ENCODE measurements at places on chromosomes 2 and 18.

GRCh38 chr18:46716336-46716735, 40.5 kb downstream of the ST8SIA5 start:
- no peak for DNase-seq

DNA sequence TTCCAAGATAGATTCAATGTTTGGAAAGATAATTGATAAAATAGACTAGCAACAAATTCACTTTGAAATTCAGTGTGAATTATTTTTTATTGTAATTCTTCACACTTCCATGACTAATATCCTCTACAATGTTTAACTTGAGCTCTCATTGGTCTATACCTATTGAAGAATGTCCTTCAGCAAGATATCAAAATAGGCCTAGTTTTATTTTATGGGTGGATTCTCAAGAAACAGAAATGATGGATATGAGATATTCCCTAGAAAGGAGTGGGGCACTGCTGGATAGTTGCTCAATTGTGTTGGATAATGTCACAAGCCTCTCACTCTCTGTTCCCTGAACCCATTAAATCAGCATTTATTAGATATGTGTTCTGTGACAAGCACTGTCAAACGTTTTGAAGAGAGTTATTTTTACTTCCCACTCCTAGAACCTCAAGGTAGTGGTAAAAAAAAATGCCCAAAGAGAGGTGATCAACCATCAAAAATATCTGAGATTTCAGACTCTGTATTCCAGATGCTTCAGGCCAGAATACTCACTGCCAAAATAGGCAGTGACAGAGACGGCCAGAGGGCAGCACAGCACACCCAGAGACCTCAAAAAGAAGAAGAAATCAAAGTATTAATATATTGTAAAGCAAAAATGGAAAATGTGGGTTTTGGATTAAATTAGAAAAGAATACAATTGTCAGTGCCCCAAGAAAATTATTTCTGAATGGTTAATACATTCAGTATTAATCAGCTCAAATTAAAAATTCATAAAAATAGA, 87.5 kb downstream of the TRIB2 start:
- DNase-seq = peak; percentile 26

DNA sequence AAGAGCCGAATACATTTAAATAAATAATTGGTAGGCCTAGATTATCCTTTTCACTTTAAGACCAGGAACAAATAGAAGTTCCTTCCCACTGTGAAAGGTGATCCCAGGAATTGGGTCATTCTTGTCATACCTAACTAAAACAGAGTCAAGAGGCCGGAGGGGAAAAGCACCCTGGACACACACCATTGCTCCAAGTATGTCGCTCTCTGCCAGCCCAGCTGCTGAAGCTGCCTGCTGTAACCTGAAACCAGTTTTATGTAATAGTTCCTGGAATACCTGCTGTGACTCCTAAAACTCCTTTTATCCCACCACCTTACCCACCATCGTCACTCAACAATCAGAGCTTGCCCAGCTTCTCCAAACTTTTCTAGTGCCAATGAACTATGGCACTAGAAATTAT, 217.1 kb downstream of the PTPRM start:
- no peak for DNase-seq

GRCh38 chr2:120787111-120787821, 51.6 kb downstream of the GLI2 start:
- no peak for DNase-seq

GRCh38 chr2:168740360-168740759, 62.1 kb upstream of the NOSTRIN start:
- DNase-seq = peak; percentile 8

GRCh38 chr2:236828820-236829219, 256.9 kb upstream of the COPS8 start:
- no peak for DNase-seq

DNA sequence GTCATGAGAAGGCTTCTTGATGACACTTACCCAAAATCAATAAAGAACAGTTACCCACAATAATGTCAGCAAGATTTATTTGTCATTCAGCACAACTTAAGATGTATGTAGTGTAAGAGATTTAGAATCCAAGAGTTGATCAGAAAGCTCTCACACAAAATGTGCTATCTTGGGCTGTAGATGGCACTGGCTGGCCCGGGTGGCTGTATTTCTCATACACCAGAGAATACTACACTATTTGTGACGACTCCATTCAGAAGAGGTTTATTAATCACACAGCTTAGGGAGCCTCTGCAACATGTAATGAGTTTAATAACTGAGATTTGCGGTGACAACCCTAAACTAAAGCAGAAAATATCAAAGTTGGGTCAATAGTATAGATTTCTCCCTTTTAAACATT, 530.4 kb upstream of the KLHL29 start:
- DNase-seq = no peak

DNA sequence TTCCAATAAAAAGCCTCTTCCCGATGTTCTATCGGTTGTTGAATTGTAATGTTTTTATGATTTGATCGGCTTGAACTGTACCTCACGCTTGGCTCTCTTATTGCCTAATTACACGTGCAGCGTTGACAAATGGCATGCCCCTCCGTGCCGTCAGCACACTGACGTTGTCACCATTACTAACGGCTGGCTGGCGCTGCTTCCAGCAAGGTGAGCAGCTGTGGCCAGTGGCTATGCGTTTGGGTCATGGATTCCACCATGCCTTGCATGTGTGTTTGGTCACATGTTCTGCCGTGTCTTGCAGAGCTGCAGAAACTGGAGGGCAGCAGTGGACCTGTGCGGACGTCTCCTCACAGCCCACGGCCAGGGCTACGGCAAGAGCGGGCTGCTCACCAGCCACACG, 42.1 kb downstream of the TRAPPC12 start:
- DNase-seq = no peak

GRCh38 chr2:159706385-159706980, 5.8 kb upstream of the MARCHF7 start:
- DNase-seq = no peak

DNA sequence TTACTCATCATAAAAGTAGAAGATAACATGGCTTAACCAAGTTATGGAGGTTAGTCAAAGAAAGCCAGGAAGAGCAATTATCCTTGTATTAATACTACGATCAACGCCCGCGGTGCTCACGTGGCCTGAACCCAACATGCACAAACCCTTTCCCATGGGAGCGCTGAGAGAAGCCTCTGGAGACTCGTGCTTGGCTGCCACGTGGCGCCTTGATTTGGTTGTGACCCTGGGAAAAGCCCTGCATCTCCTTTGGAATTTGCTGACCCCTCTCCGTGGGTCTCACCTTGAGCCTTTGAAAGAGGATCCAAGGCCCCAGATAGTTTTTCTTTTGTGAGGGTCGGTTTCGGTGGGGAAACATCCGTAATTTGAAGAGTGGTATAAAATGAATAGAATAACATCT, 255.6 kb downstream of the DCDC2C start:
- no peak for DNase-seq

DNA sequence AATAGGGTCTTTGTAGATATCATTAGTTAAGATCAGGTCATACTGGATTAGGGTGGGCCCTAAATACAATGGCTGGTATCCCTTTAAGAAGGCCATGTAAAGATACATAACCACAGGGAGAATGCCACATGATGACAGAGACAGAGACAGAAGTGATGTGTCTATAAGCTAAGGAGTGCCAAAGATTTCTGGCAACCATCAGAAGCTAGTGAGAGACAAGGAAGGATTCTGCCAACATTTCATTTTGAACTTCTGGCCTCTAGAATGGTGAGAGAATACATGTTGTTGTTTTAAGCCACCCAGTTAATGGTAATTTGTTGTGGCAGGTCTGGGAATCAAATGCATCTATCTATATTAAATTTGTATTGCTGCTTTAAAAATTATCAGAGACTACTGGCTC, 185.5 kb upstream of the CYRIA start:
- DNase-seq = no peak

DNA sequence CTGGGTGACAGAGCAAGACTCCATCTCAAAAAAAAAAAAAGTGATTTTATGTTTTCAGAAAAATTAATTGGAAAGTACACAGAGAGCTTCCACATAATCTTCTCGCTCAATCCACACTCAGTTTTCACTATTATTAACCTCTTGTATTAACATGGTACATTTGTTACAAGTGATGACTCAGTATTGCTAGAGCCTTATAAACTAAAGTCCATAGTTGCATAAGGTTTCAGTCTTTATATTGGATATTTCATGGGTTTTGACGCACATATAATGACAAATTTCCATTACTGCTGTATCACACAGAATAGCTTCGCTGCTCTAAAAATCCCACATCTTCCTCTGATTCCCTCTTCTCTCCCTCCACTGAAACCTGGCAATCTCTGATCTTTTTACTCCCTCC, 603.5 kb downstream of the XIRP2 start:
- no peak for DNase-seq

- no peak for DNase-seq
These were observed 72.7 kb upstream of the FAM136A start for GRCh38 chr2:70374616-70375015.

- no peak for DNase-seq
These were observed 57.5 kb upstream of the FN1 start for GRCh38 chr2:215493376-215493775.

DNA sequence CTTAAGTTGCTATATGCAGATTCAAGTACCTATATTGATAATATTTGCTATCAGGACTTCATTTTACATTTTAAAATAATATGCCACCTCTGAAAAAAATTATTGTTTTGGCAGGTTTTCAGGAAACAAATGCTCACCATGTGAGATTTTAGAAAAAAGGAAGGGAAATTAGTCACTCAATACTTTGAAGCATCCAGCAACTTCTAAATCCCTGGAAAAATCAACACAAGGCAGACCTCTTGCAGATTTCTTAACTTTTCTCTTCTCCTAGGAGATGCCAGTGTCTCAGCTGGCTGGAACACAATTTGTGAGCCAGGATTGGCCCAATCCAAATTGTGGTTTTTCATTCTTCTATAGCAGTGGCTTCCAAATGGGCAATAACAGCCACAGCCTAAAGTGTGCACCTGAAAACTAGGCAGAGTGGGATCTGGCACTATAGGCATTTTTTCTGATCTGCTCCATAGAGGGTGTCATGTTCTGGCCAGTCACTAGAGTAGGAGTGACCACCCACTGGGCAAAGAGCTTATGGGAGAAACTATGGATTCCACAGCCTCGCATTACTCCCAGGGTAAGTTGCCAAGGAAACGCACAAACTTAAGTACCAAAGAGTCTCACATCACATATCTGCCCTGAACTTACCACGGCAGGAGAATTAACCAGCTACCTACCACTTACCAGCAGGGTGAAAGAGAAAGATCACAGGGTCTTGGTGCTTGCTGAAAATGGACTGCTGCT, 28.1 kb upstream of the THOC1 start:
- no peak for DNase-seq

DNA sequence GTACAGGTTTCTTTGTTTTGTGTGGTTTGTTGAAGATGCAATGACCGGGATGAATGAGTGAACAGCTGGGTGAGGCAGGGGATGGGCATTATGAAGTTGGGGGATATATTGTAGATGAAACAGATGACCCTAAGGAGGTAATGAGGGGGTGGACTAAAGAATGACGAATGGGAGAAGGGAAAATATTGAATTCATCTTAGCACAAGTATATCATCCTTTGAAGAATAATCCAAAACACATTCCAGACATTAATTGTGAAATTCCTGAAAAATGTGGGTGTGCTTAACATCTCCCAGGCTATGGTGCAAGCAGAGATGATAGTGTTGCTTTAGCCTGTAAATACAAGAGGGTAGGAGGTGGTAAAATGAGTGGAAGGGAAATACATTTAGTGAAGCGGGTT, 5.8 kb downstream of the CRIM1 start:
- DNase-seq = peak; percentile 68

DNA sequence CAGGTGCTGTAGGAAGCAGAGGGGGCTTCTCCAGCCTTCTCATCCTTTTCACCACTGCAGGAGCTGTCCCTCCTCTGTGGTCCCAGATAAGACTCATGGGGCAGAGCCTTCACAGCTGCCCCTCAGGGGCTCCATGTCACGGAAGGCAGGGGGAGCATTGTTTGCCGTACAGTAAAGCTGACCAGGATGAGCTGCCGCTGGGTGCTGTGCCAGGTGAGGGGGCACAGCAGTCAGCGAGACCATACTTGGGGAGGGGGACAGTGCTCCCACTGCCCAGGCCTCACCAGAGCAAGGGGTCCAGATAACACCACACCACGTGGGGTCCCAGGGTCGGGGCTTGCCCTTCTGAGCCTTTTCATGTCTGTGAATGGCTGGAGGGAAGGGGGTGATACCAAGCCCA, 46.3 kb downstream of the PLEKHB2 start:
- no peak for DNase-seq

DNA sequence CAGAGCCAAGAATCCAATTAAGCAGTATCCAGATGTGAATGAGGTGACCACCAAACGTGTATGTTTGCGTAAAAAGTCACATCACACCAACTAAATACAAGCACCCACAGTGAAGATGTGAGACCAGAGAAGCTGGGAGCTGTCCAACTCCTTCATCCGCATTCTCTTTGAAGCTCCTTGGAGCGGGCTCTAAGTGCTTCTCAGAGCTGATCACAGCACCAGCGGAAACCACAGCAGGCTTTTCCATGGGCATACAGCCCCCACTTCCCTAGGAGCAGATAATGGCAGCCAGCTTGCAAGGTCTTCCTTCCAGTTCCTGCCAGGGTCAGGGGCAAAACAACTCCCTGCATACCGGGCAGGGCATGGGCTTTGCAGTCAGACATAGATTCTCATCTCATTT, 36.4 kb downstream of the REEP1 start:
- DNase-seq = no peak

- no peak for DNase-seq
These were observed 66.4 kb upstream of the BOD1L2 start for GRCh38 chr18:57080479-57080878.

DNA sequence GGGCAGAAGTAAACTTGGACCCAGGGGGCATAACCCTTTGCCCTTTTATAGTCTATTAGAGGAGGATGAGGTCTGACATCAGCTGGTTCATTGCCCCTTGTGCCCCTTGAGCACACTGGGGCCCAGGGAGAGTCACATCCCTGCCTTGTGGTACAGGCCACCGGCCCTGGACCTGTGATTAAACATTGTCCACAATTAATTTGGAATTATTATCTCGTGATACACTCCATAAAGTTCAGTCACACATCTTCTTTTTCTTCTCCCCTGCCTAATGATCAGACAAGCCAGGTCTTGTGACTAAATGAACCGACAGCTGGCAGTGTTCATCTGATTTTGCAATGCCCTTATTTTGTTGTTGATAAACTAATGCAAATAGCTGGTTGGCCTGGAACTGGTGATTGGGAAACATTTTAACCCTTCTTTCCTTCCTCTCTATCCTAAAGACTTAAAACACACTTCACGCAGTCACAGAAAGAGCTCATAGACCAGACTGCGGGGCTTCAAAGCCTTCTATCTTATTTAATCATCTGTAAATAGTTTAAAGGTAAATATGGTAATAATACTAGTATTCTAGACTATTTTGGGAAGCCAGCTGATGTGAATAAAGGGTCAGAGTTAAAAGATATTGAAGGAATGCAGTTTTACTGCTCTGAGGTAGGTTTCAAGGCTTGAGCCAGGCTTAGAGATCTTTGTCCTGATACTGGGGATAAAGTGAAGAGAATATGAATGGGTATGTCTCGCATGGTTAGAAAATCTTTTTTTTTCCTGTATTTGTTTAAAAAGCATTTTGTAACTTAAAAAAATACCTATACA, 13.4 kb downstream of the IL1R1 start:
- DNase-seq = no peak

GRCh38 chr2:240300261-240300821, 135.1 kb upstream of the GPC1 start:
- no peak for DNase-seq

- no peak for DNase-seq
These were observed 165.5 kb downstream of the DDX1 start for GRCh38 chr2:15756882-15757819.

- peak; percentile 100 for DNase-seq
These were observed 245.6 kb upstream of the TCF4 start for GRCh38 chr18:55833543-55833942.

GRCh38 chr2:182048088-182048487, 62.4 kb downstream of the PPP1R1C start:
- DNase-seq = no peak

- no peak for DNase-seq
These were observed 35.8 kb downstream of the FMNL2 start for GRCh38 chr2:152370783-152371182.

Measured in EL (cell line).